Fibroblast of lung (primary cell): ENCODE measurements at places on chromosomes 12 and 14. TPM values are rescaled to one million over a fixed set of nuclear protein-coding genes. Genes with fewer than 3 reads are reported as not detected.
A peak's percentile ranks its signal among the peaks of the same experiment; 100 is the strongest.

GRCh38 chr12:91565246-91565645, 382.6 kb upstream of the DCN start:
- H3K36me3 ChIP-seq: no peaks in the 10 kb centered on the region
- H3K27ac ChIP-seq: no peak overlapping the region
- peak; percentile 42 for DNase-seq
- no peaks in the 10 kb centered on the region for H3K4me1 ChIP-seq
- no peaks in the 10 kb centered on the region for H3K27me3 ChIP-seq

SMIM41 gene
- 1.9 and 4.8 TPM in 2 replicates for polyA plus RNA-seq

RPS6KA5 gene
- 0.59 and 1.9 TPM in 2 replicates for polyA plus RNA-seq

GRCh38 chr12:51076236-51076930, 7.0 kb downstream of the CSRNP2 start:
- H3K4me3 ChIP-seq: no peak overlapping the region
- H3K36me3 ChIP-seq: peaks cover 1% of the 10 kb centered on the region
- no peaks in the 10 kb centered on the region for H3K27me3 ChIP-seq
- H3K27ac ChIP-seq: no peak overlapping the region

DNA sequence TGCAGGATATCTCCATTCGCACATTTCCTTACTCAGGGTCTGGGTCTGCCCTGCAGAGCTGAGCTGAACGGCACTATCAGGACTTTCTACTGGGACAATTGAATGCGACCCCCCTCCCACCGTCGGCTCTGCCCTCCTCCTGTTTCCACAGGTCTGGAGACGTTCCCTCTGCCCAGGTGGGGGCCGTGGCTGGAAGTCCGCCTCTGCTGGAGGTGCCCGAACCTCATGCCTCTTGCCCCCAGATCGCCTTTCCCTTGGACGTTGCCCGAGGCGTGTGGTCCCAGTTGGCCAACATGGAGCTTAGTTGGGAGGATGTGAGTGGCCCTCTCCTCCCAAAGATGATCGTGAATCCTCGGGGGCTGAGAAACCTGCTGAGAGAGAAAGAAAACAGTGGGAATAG, 21.2 kb upstream of the KLC1 start:
- no peak for DNase-seq
- no peak overlapping the region for H3K27ac ChIP-seq
- H3K4me1 ChIP-seq: peaks cover 10% of the 10 kb centered on the region
- no peak overlapping the region for H3K4me3 ChIP-seq
- no peaks in the 10 kb centered on the region for H3K36me3 ChIP-seq

DNA sequence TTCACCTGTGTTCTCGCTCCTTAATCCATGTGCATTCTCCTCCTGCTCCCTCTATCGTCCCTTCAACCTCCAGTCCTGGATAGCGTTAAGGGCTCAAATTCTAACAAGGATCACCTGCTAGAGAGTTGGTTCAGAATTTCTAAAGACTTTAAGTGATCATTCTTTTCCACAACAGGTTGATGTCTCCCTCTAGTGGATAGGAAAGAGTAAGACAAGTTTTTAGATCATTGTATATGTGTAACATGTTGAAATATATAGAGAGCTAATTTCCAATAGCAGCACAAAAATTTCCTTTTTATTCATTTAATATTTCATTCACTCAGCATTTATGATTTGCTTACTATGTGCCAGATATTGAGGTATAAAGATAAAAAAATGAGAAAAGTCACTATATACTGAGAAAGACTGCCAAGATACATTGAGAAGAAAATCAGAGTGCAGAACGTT, 9.3 kb upstream of the ESR2 start:
- H3K36me3 ChIP-seq: no peaks in the 10 kb centered on the region
- peaks cover 6% of the 10 kb centered on the region for H3K27me3 ChIP-seq
- no peak overlapping the region for H3K4me3 ChIP-seq
- H3K27ac ChIP-seq: no peak overlapping the region

SHMT2 gene
- 139 and 154 TPM in 2 replicates for polyA plus RNA-seq

GRCh38 chr12:132427999-132428935, 61.7 kb upstream of the FBRSL1 start:
- H3K4me3 ChIP-seq: no peak overlapping the region
- no peaks in the 10 kb centered on the region for H3K27me3 ChIP-seq
- H3K27ac ChIP-seq: no peak overlapping the region
- DNase-seq: no peak

RBP5 gene
- polyA plus RNA-seq: not detected in 2 replicates

GAS2L3 gene
- 13.2 and 20.3 TPM in 2 replicates for polyA plus RNA-seq

- no peaks in the 10 kb centered on the region for H3K36me3 ChIP-seq
- no peak overlapping the region for H3K27ac ChIP-seq
- H3K4me1 ChIP-seq: no peaks in the 10 kb centered on the region
Observed at GRCh38 chr14:55688566-55688965, 108.6 kb downstream of the KTN1 start.

GRCh38 chr12:23862701-23863100, 86.8 kb downstream of the SOX5 start:
- H3K27ac ChIP-seq: no peak overlapping the region
- no peak overlapping the region for H3K4me3 ChIP-seq
- H3K27me3 ChIP-seq: no peaks in the 10 kb centered on the region
- H3K4me1 ChIP-seq: no peaks in the 10 kb centered on the region
- DNase-seq: no peak

DNA sequence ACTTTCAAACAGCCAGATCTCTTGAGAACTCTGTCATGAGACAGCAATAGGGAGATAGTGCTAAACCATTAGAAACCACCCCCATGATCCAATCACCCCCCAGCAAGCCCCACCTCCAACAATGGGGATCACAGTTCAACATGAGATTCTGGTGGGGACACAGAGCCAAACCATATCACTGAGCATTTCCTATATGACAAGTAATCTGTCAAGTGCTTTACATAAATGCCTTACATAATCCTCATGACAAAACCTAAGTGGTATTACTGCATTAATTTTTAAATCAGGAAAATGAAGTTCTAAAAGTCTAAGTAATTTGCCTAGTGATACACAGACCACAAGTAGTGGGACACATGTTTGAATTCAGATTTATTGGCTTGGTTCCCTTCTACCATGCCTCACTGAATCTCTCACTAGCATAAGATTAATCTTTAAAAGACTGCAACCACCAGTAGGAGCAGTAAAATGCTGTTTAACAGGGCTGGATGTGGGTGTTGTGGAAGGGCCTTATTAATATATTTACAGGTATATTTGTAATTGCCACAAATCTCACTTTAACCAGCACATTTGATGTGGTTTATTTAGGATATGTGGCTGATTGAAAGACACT, 323.1 kb upstream of the FBXO33 start:
- no peaks in the 10 kb centered on the region for H3K4me1 ChIP-seq
- H3K4me3 ChIP-seq: no peak overlapping the region
- H3K27ac ChIP-seq: no peak overlapping the region
